ENCODE measurements at places on chromosomes 3 and 15.
A peak's percentile ranks its signal among the peaks of the same experiment; 100 is the strongest.

DNA sequence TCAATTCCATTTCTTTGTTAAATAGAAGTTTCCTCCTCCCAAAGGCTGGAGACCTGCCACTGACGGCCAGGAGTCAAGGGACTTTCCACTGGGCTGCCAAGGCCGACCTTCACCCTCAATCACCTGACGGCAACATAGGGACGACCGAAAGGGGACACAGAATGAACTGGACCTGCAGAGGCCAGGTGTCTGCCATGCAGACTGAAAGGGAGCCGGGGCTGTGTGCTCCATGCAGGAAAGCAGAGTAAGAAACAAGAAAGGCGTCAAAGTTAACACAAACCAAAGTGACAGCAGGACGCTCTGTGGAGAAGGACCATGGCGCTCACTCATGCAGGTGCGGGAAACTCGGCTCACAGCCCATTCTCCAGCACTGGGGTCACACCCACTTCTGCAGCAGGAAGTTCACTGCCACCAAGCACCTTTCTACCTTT is 26.1 kb downstream of the ZXDC start:
- no peak for DNase-seq

DNA sequence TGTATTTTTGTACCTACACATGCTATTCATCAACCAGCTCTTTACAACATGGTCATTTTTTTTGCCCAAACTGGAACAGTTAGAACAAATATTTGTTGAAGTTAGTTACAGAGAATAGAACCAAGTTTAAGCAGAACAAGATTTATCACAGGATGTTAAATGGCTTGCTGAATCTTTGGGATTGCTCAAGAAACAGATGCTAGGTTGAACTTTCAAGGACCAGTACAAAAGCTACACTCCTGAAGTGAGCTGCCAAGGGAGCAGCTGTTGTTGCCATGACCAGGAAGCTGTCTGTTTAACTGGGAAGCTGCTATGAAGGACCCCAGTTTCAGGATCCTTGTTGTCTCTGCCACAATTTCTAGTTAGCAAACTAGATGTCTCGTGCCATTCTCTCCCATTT is 53.7 kb downstream of the ZIC1 start:
- DNase-seq: no peak

DNA sequence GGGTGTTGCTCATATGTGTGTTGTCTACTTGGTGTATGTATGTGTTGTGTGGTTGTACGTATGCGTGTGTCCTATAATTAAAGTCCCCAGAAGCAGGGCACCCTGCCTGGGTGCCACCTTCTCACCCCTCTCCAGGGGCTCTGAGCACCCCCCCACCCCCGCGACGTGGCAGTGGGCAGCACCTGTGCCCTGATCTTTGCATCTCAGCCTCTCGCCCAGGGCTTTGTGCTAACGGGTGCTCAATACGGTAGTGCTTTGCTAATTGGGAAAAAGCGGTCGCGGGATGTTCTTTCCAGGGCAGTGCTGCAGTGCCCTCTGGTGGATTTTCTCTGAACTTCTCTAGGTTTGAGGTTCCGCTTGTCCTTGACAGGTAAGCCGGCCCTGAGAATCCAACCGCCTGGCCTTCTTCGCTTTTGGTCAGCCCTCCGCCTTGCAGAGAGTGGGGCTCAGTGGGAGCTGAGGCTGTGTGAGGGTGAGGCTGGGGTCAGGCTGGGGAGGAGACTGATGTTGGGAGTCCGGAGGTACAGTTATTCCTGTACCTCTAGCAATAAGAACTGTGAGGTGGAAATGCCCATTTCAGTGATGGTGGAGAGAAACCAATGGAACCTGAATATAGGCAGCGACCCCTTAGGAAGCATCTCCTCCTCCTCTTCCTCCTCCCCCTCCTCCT is 17.6 kb upstream of the EPHB3 start:
- DNase-seq: peak; percentile 97

DNA sequence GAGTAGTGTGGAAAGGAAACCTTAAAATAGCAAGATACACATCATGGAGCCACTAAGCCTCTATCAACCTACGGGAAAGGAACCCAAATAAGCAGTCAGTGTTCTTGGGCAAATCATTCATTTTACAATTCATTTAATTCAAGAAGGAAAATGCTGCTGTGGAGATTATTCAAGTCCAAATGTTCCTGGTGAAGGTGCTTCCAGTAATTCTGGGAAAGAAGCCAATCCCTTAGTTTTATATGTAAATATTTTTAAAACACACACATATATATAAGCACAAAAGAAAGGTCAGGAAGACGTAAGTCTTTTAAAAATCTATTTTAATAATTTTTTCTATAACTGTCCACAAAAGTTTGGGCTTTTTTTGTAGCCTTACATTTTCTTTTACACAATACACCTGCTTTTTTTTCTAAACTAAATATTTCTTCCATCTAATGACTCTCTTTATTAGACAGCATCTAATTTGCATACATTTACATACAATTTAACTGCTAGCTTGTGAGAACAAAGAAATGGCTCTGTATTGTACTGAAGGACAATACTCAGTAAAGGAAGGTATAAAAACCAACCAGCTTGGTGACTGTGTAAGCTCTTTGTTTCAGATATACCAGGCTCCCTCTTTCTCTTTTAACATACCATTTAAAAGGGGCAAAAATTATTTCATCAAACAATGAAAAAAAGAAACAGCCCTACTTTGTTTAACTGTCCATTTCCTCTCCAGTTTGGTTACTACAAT is 269.5 kb downstream of the ZBTB20 start:
- DNase-seq: no peak

GRCh38 chr3:150414258-150414657 is 6.2 kb downstream of the TSC22D2 start:
- DNase-seq: no peak

- DNase-seq: no peak
Measured at GRCh38 chr3:66092175-66092995, 53.7 kb upstream of the MAGI1 start.

GRCh38 chr15:25664761-25665160 is 198.4 kb downstream of the ATP10A start:
- DNase-seq: no peak

DNA sequence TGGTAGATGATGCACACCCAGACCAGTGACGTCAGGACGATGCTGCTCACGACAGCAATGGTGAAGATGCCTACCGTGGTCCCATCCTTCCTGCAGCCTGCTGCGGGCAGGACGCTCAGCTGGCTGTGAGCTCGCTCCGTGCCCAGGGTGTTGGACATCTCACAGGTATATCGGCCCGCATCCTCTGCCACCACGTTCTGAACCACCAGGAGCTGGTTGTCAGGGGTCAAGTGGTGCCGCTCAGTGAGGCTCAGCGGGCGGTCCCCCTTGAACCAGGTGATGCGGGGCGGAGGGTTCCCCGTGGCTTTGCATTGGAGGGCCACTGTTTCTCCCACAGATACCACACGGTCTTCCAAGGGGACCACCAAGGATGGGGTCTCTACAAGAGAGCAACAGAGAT is 117.8 kb downstream of the LRIG1 start:
- DNase-seq: no peak

DNA sequence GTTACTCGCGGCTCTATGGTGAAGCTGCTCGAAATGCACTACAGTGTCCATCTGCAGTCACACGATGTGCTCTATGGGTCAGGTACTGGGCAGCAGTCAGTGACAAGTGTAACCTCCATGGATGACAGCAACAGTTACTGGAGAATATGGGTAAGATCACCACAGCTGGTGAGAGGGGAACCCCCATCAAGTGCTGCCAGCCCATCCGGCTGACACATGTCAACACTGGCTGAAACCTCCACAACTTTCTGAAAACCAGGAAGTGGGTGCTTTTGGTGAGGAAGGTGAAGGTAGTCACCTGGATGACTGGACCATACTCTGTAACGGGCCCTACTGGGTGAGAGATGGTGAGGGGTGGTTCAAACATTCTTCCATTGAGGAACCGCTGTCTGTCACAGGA is 87.4 kb upstream of the C15orf39 start:
- no peak for DNase-seq

DNA sequence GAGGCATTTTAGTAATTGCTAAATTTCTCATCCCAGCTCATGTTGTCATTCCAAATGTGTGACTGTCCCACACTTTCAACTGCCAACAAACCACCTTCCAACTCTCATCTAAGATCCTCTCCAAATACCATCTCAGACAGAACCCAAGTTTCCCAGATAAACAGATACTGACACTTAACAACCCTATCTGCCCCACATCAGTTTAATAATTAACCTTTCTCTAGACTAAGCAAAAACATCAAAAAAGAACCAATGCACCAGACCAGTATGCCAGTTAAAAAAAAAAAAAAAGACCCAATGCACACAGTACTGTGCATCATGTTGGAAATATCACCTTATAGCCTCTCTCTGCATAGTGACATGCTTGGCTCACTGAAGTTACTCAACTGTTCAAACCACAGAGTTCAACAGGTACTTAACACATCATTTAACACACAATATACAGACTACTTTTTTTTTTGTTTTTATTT is 5.5 kb downstream of the SFMBT1 start:
- DNase-seq: peak; percentile 87

GRCh38 chr3:42492508-42493080 is 9.8 kb upstream of the VIPR1 start:
- no peak for DNase-seq

GRCh38 chr15:82018201-82018600 is 27.6 kb downstream of the MEX3B start:
- no peak for DNase-seq

DNA sequence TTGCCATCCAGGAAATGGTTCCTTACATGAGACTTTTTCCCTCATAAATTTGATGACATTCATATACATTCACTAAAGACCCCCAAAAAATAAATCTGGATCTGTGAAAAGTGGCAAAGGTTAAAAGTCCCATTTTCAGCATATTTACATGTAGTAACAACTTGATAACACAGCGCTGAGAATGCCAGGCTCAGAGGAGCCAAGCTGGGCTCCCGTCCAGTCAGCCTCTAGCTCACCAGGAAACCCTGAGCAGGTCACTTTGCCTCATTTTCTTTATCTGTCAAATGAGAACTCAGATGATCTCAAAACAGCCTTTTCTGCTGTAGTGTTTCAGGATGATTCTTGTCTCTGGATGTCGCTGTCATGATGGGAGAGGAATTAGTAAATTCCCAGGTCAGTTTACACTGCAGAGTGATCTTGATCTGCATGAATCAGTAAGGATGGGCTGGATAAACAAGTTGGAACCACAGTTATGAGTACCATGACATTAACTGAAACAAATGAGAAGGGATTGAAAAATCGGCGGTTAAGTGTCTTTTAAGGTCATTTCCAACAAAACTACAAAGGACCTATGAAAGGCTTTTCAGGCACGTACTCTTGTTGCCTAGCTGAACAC is 82.8 kb downstream of the PPARG start:
- no peak for DNase-seq

- DNase-seq: peak; percentile 69
Measured at GRCh38 chr3:16658004-16658924, 53.0 kb upstream of the DAZL start.

GRCh38 chr15:36029606-36030210 is 483.7 kb upstream of the DPH6 start:
- peak; percentile 72 for DNase-seq

- peak; percentile 100 for DNase-seq
Measured at GRCh38 chr3:193592841-193593667, at the start of gene OPA1. Gene OPA1 (plus strand): TSS chr3:193593208. CDS start chr3:193593378, 170 bp downstream.

DNA sequence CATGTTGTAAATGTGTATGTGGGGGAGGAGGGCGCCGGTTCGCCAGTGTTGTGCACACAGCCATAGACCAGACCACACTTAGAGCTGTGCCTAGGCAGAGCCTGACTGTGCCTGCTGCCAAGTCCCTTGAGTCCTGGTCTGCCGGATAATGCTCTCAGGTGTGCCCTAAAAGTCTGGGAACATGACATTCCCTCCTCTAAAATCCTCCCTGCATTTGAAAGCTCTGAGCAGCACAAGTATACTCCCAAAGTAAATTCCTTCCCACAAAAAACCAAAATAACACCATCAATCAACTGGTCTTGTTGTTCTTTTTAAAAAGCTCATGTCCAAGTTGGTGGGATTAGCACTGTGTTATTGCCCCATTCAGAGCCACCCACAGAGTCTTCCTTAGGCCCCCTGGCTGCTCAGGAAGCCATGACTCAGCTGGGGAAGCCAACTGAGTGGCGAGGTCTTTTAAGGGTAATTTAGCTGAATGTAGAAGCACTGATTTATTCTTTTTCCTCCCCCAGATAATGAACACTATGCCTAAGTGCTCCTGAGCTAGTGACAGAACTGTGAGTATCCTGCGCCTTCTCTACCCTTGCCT is 147.8 kb upstream of the MCTP2 start:
- DNase-seq: no peak

DNA sequence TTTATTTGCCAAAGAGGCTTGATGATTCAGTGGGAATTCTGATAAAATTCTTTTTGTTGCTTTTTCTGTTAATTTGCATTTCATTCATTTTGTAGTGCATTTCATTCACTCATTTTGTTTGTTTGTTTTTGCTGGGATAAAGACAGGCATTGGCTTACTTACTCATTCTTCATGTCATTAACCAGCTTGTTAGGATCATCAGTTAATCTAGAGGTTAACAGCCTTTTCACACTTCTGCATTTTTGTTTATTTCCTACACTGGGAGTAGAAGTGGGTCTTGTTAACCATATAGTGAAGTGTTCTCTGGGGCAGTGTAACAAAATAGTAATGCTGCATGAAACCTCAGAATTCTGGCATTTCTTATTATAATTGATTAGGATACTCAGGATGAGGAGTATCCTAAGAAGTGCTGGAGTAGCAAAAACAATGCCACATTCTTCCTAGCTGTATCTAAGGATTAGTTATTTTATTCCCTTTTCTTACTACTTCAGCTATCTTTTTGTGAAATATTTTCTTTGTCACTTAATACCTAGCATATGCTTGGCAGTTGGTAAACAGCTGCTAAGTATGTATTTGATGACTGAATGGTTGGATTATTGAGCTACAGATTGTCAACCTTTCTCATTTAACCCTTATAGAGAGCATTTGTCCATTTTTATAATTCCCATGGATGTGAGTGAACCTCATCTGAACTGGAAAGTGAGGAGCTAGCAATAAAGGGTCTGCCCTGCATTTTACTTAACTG is 135.7 kb upstream of the LRRFIP2 start:
- DNase-seq: no peak

GRCh38 chr3:38029400-38030125 is at the start of gene PLCD1:
Gene PLCD1 (minus strand): TSS chr3:38029642. CDS start chr3:38029539, 103 bp downstream.
- DNase-seq: no peak

DNA sequence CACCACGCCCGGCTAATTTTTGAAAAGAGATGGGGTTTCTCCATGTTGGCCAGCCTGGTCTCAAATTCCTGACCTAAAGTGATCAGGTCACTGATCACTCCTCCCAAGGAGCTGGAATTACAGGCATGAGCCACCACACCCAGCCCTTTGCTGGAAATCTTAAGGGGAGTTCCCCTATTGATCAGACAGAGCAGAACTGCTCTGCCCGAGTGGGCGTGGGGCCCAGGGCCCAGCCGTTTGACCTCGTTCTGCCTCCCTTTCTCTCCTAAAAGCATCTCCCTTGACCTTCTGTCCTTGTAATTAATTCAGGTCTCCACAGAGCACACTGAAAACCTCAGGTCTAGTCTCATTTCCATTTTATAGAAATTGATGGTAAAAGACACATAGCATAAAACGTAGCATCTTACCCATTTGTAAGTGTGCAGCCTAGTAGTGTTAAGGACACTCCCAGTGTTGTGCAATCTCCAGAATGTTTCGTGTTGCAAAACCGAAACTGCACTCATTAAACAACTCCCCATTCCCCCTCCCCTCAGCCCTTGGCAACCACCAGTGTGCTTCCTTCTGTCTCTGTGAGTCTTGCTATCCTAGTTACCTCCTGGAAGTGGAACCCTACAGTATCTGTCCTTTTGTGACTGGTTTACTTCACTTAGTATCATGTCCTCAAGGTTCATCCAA is 89.3 kb downstream of the SLCO3A1 start:
- peak; percentile 62 for DNase-seq

Measured in trophoblast cell (in vitro differentiated cells and primary cell).